ENCODE measurements at places on chromosomes 2 and 18.

DNA sequence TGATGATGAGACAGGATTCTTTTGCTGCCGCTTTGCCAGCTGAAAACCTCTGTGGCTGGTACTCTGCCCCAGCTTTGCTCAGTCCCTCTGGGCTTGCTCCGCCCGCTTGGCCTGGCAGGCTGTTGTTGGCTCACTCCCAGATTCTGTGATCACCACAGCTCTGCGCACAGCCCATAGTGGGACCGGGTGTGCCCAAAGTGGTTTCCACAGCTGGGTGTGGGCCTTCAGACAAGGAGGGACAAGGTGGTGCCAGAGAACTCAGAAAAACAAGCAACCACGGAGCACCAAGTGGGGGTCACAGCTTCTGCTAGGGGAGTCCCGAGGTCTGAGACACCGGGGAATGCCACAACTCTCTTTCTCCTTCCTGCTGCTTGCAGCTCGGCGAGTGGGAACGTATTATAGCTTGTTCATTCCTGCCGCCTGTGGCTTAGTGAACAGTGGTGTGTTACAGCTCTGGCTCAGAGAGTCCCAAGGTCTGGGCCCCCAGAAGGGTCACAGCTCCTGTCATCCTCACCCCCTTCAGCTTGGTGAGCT lies 9.2 kb upstream of the KYNU start:
- DNase-seq, result no peak

DNA sequence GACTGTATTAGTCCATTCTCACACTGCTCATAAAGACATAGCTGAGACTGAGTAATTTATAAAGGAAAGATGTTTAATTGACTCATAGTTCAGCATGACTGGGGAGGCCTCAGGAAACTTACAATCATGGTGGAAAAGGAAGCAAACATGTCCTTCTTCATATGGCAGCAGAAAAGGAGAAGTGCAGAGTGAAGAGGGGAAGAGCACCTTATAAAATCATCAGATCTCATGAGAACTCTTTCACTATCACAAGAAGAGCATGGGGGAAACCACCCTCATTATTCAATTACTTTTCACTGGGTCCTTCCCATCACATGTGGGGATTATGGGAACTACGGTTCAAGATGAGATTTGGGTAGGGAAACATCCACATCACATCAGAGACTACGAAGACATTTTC lies 43.0 kb upstream of the CAVIN2 start:
- no peak for DNase-seq

DNA sequence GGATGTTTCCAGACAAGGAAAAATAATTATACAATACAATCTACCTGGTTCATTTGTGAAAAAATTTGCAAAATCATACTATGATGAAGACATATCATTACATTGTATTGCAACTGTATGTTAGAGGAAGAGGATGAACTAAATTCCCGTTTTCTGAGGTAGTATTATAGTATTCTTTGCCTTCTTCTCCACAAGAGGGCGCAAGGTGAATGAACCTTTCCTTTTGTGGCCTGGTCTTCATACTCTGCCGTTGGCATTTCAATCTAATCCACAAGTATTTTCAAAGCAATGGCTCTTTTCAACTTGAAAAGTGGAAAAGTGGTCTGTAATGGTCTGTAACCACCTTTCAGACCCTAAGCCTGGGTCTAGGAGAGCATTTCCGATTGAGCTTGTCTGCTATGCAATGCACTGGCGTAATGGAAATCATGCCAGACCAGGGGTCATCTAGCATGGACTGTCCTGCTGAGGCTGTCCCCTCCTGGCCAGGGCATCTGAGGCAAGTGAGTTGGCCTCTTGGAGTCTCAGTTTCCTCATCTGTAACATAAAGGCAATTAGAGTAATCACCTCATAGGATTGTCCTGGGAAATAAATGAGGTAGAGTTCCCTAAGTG lies 30.8 kb upstream of the ZNF396 start:
- no peak for DNase-seq

GRCh38 chr2:160014227-160014626 lies 48.2 kb downstream of the PLA2R1 start:
- DNase-seq, result no peak

DNA sequence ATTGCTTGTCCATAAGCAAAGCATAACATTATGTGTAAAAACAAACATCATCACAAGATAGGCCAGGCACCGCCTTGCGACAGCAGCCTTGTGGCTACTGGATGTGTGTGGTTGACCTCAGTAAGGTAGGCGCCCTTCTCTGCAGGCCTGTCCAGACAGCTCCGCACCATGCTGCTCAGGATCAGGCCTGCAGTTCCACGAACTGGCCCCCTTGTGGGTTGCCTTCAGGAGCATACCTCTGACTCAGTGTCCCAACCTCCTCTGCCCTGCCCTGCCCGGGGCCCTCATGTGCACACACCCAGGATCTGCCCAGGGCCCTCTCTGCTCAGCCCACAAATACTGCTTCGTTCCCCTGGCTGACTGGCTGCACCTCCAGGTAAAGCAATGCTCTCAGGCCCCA lies 16.1 kb upstream of the ZNF236 start:
- no peak for DNase-seq

GRCh38 chr2:229231328-229231868 lies 39.7 kb downstream of the PID1 start:
- no peak for DNase-seq

DNA sequence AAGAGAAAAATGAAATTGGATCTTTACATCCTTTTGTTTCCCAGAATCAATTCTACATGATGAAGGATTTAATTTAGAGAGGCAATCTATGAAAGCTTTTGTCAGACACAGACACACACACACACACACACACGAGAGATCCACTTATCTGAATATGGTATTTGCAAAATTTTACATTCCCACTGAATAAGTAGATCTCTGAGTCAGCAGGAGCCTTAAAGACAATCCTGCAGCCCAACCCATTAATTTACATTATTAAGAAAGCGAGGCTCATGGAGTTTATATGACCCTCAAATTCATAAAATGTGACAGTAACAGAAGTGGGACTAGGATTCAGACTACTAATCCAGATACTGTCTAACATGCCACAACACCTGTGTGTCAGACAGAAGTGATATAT lies 404.4 kb downstream of the NRXN1 start:
- no peak for DNase-seq

GRCh38 chr18:6374340-6374739 lies 40.4 kb downstream of the L3MBTL4 start:
- no peak for DNase-seq

DNA sequence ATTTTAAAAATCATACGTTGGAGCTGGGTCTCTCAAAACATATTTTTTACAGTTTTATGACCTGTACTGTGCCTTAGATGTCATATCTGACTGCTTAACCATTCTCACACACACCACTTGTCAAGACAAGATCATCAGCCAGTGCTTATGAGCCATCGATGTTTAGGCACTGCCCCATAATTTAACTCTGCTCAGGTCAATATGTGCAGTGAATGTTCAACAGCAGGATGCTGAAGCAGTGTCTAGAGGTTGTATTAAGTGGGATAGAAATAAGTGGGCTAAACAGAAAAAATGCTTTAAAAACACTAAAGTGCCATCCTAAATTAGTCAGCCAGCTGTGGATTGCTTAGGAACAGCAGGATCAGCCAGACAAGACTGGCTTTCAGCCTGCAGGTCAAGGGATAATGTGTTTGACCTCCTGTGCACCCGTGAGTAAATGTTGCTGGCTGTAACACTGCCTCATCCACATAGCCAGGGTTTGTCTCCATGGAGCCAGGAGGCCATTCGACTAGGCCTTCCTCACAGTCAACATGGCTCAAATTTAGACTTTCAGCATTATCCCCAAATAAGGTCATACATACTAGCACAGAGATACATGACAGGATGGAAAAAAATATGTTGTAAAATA lies 139.0 kb upstream of the NXPH2 start:
- DNase-seq, result no peak

- DNase-seq, result no peak
Measured at GRCh38 chr2:233267516-233268245, 16.2 kb downstream of the ATG16L1 start.

DNA sequence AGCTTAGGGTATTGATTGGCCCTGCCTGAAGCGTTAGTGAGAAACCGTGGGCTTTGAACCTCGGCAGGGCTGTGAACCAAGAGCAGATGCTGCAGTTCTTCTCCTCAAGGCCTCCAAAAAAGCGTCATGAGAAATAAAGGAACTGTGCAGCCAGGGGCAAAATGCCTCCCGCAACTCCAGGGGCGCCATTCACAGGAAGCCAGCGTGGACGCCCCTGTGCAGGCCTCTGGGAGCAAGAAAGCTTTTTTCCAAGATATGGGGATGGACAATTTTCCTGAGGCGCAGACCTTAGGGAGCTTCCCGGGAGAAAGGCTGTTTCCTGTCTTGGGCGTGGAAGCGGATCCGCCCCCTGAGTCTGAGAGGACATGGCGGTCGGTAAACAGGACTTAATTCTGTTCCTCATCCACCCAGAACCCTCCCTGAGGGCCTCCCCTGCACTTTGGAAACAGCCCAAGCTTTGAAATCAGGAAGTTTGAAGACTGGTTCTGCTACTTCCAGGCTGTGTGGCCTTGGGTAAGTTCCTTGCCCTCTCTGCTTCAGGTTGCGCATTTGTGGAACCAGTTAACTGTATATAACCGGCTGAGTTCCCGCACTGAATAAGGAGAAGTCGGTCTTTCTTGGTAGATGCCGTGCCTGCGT lies 29.6 kb upstream of the CABLES1 start:
- DNase-seq, result no peak

DNA sequence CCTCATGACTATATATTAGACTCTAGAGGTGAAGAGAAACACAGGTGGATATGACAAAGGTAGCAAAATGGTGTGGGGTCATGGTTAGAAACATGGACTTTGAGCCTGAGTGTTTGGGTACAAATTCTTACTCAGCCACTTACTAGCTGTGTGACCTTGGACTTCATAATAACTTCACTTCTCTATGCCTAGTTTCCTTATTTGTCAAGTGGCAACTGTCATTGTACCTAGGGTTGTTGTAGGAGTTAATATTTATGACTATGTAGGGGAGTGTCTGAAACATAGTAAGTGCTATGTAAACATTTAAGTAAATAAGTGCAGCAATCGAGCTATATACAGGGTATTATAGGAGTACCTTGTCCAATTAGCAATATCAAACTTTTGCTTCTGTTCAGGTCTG lies 49.7 kb upstream of the RAPH1 start:
- no peak for DNase-seq

DNA sequence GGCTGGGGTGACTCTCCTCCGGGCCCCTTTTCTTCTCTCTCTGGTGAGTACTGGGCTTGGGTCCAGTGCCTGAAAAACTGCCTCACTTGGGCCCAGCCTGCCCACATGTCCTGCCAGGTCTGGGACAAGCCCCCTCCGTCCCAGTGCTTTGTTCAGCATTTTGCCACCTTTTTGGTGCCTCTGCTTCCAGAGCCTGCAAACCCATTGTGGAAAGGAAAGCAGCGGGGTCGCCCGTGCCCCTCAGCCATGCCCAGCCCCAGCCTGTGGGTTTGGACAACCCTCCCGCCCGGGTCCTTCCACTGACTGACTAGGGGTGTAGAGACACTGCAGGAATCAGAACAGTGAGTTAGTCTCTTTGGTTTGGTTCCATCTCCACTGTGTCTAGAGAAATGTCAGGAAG lies 140.7 kb upstream of the ALKAL2 start:
- no peak for DNase-seq

GRCh38 chr2:3430172-3430571 lies 50.7 kb downstream of the TRAPPC12 start:
- DNase-seq, result no peak

DNA sequence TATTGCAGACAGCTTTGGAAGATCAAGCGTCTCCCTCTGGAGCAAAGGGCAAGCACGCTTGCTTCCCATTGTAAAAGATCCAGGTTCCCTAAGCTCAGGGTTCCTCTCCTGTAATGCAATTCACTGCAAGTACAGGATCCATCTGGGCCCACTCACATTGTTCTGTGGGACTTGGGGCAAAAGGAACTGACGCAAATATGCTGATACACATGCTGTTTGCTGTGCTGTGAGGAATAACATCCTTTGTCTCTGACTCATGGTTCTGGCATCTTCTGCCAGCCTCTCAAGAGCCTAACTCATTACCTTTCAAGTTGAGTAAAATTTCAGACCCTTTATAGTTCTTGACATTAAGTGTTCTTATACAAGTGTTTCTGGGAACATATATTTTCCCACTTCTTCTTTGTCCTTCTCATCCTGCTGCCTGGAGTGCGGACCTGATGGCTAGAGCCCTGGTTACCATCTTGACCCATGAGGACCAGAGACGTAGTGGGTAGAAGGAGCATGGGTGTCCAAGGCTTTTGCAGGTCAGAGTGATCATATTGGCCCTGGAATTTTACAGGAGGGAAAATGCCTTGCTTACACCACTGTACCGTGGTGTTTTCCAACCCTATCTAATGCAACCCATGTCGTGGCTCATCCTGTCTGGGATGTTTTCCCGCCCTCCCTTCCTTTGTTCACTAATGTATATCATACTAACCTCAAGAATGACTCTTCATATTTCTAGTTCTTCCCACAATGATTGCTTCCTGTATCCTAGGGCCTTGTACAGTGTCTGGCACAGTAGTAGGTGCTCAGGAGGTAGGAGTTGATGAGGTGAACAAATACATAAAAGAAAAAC lies 145.7 kb upstream of the GLI2 start:
- DNase-seq, result no peak

GRCh38 chr2:239814861-239815601 lies 210.1 kb downstream of the NDUFA10 start:
- no peak for DNase-seq

GRCh38 chr2:109609352-109610024 lies 4.3 kb downstream of the SEPTIN10 start:
- DNase-seq, result no peak

- no peak for DNase-seq
Measured at GRCh38 chr18:57534511-57534909, 52.0 kb downstream of the FECH start.

DNA sequence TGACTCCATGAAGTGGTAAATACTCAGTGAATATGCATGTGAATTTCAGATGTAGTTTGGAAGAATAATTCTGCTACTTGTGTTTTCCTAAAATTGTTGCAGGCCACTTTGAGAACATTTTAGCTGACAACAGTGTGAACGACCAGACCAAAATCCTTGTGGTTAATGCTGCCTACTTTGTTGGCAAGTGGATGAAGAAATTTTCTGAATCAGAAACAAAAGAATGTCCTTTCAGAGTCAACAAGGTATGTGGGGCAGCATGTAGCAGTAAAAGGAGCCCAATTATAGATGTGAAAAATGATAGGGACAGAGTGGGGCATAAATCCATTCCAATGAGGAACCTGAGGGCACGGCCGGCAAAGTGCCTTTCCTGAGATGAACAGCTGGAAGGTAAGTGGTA lies 16.1 kb downstream of the SERPINB5 start:
- DNase-seq, result no peak

DNA sequence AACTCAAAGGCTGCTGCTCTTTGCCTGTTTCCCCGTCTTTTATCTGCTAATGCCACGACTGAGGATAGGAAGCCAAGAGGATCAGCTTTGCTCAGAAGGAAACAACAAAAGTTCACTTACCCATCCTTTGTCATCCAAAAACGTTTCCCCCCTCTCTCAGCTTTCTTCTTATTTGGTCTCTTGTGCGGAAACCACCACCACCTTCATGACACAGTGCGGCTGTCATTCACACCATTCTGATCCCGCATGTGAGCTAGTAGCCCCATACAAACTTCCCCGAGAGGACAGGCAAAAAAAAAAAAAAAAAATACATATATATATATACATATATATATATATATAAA lies 656 bp downstream of the LRRTM4 start:
- no peak for DNase-seq

GRCh38 chr2:100773538-100773937 lies 46.4 kb upstream of the NPAS2 start:
- no peak for DNase-seq

All from stimulated activated CD4-positive, alpha-beta T cell treated with anti-CD3 and anti-CD28 coated beads, Interleukin-15, amount 100 ng/mL, for 1 hour (primary cell).